ENCODE measurements at places on chromosomes 11 and 22. TPM values are rescaled to one million over a fixed set of nuclear protein-coding genes. Genes with fewer than 3 reads are reported as not detected.

GRCh38 chr11:133239575-133239974, 292.7 kb downstream of the OPCML start:
- H3K27ac ChIP-seq: no peak overlapping the region
- DNase-seq: no peak
- no peaks in the 10 kb centered on the region for H3K27me3 ChIP-seq
- H3K4me1 ChIP-seq: no peaks in the 10 kb centered on the region
- H3K36me3 ChIP-seq: no peaks in the 10 kb centered on the region

DNA sequence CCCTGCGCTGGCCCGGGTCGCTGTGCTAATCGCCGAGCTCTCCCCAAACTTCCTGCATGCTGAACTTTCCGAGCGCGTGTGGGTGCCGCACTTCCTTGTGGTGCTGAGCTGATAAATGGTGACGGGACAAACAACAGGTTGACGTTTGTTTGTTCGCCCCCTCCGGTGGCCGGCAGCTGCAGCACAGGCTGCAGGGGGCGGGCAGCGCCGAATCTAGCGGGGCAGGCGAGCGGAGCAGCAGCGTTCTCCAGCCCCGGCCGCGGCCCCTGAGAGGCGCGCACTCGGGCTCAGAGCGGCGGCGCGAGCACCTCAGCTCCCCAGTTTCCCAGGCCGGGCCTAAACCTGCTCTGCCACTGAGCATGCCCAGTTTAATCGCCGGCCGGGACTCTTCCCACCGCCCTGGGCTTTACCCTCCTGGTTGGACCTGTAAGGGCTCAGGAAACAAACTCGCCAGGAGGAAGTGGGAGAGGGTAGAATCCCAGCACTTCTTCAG, at the start of gene PDGFD:
PDGFD (minus strand) TSS at position 120 of the 493 bp plus-strand sequence.
- no peaks in the 10 kb centered on the region for H3K27me3 ChIP-seq
- H3K4me1 ChIP-seq: peaks cover 12% of the 10 kb centered on the region
- peak; percentile 46 for DNase-seq
- H3K4me3 ChIP-seq: peak within 1 kb of the TSS; percentile 49
- no peaks in the 10 kb centered on the region for H3K36me3 ChIP-seq

GRCh38 chr11:122879785-122880184, 2.8 kb upstream of the JHY start:
- no peak for DNase-seq
- H3K27ac ChIP-seq: no peak overlapping the region
- H3K27me3 ChIP-seq: no peaks in the 10 kb centered on the region
- H3K4me3 ChIP-seq: no peak overlapping the region
- H3K36me3 ChIP-seq: no peaks in the 10 kb centered on the region

Gene ZDHHC13
- total RNA-seq: 23.1 TPM

- no peaks in the 10 kb centered on the region for H3K4me1 ChIP-seq
- H3K27me3 ChIP-seq: no peaks in the 10 kb centered on the region
- peak overlapping the region; percentile 40 for H3K27ac ChIP-seq
- DNase-seq: no peak
- no peaks in the 10 kb centered on the region for H3K36me3 ChIP-seq
These were observed 6.8 kb downstream of the GRAP2 start for GRCh38 chr22:39907605-39908097.

- H3K4me1 ChIP-seq: peaks cover 34% of the 10 kb centered on the region
- peak overlapping the region; percentile 85 for H3K27ac ChIP-seq
These were observed 6.6 kb upstream of the SSTR3 start for GRCh38 chr22:37218771-37219411.

GRCh38 chr22:22989856-22990255, 80.5 kb upstream of the GNAZ start:
- H3K4me1 ChIP-seq: no peaks in the 10 kb centered on the region
- no peaks in the 10 kb centered on the region for H3K27me3 ChIP-seq
- no peaks in the 10 kb centered on the region for H3K36me3 ChIP-seq
- H3K4me3 ChIP-seq: no peak overlapping the region

DNA sequence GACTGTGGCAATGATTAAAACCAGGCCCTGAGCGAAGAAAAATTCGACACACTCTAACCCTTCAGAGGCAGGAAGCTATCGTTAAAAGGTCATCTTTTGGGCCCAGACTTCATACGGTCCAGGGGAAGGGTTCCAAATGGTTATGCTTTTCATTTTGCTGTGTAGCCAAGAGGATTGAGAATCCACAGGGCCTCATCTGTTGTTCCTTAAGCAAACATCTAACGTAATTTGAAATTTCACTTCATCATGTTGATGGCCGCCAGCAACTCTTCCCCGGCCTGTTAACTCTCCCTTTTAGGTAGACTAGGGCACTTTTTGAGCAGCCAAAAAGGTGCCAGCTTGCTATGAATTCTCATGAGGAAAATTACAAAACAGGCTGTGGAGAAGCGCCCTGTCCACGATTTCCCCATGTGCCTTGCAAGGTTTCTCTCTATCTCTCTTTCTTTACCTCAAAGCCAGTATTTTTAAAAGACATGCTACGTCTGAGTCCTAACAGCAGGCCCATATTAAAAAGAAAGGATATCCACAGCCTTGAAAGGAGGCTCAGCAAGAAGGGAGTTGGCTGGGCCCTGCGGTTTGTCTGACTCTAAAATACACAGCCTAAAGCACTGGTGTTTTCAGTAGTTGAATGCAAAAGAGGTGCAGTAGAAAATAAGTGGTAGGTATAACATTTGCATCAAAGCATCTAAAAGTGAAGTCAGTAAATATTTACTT, 356.3 kb upstream of the NARS2 start:
- no peak overlapping the region for H3K4me3 ChIP-seq
- H3K27me3 ChIP-seq: no peaks in the 10 kb centered on the region
- H3K27ac ChIP-seq: no peak overlapping the region
- H3K36me3 ChIP-seq: no peaks in the 10 kb centered on the region
- no peaks in the 10 kb centered on the region for H3K4me1 ChIP-seq
- no peak for DNase-seq

DNA sequence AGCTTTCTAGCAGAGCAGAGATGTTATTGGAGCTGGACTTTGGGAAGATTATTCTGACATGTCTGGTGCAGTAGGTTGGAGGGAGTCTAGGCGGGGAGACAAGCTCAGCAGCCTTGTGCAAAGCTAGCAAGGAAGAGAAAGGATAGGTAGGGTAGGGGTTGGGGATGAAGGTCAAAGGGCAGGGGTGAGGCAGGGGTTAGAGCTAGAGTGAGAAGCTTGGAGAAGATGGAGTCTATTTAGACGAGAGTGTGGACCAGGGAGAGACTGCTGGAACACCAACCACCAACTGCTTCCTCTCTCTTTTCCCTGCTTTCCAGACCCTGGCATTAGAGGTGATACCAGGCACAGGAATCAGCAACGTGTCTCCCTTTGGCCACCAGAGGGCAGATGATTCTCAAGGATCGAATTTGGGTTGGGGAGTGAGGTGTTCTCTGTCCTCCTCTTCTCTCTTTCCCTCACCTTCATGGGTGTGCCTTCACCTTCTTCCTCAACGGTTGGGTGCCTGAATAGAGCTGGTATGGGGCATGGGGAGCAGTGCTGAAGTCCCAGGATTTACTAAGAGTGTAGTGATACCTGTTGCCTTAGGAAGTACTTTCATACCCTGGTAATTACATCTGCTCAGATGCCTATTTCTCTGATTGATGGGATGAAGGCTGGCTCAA, 1.8 kb upstream of the MARK2 start:
- no peaks in the 10 kb centered on the region for H3K27me3 ChIP-seq
- H3K36me3 ChIP-seq: no peaks in the 10 kb centered on the region
- DNase-seq: peak; percentile 70
- H3K27ac ChIP-seq: peak overlapping the region; percentile 95

DNA sequence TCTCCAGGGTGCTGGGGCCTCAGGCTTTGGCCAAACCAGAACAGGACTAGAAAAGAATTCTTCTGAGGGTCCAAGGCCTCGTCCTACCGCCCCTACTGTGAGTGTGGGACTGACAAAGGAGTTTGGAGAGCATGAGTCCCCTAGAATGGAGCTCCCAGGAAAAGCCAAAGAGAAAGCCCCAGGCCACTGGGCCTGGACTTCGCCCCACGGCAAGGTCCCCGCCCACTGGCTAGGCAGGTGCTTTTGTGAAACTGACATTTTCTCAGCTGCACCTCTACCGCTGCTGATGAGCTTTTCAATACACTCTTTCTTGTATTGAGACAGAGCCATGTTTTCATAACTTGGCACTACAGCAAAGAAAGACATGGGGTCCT, 9.7 kb upstream of the FGF3 start:
- H3K4me1 ChIP-seq: no peaks in the 10 kb centered on the region
- H3K36me3 ChIP-seq: no peaks in the 10 kb centered on the region
- no peaks in the 10 kb centered on the region for H3K27me3 ChIP-seq
- H3K4me3 ChIP-seq: no peak overlapping the region

DNA sequence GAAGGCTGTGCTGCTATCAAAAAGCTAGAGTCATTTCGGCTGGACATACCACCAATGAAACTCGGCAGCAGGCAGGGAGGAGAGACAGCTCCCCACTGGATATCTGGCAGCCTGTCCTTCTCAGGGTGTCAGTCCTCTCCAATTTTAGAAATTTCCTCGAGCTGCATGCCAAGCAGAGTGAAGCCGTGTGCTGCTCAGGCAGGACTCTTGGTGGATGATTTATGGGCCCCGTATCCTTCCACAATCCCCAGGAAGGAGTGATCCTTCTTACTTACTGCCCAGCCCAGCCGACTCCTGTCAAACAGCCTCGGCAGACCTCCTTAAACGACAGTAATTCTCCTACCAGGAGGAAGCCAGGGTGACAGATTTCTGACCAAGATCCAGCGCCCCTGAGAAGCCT, 410.4 kb downstream of the TENM4 start:
- no peaks in the 10 kb centered on the region for H3K27me3 ChIP-seq
- no peaks in the 10 kb centered on the region for H3K36me3 ChIP-seq
- H3K4me1 ChIP-seq: no peaks in the 10 kb centered on the region
- H3K27ac ChIP-seq: no peak overlapping the region
- H3K4me3 ChIP-seq: no peak overlapping the region

Gene MMP20
- total RNA-seq: not detected

DNA sequence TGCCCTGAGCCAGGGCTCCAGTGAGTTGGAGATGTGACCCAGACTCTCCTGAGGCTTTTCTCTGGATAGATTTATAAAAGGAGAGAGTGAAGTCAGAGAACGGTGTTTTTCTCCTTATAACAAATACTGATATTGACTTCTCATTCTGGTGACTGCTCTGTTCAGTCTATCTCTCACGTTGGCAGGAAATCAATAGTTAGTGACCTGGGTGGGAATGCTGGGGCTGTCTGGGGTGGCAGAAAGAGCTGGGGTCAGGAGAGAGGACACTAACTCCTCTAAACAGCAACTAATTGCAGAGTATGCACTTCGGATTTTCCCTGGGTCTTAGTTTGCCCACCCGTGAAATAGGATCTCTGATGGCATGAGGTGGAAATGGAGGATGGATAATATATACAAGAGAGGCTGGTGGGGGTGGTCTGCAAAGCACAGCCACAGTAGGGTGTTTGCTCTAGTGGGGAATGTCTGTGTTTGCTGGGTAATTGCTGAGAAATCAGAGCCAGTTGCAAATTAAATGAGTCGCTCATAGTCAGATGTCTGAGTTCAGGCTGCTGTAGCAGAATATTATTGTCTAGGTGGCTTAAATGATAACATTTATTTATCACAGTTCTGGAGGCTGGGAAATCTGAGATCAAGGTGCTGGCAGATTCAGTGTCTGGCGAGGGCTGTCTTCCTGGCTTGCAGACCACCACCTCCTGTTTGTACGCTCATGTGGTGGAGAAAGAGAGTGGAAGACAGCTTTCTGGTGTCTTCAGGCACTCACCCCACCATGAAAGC, 167.8 kb downstream of the MYO18B start:
- no peak overlapping the region for H3K27ac ChIP-seq
- no peak for DNase-seq
- H3K27me3 ChIP-seq: no peaks in the 10 kb centered on the region

Gene PGR
- total RNA-seq: 1.7 TPM

Gene PGA4
- not detected for total RNA-seq

Gene METTL15
- total RNA-seq: 11.7 TPM

DNA sequence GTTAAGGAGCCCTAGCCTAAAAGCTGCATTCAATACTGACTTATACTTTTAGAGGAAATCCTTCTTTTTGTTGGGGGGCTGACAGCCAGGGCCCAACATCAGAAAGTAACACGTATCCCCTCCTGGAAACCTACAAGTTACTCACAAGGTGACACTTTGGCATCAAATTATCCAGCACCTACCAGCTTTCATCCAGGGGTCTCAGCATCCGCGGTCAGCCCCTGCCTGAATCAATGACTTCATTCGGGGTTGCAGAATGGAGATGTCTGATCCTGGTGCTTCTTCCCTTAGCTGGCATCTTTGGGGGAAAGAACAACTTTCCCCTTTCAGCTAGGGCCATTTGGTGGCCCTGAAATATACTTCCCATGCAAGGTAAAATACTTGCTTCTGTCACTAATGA, 5.3 kb upstream of the NAP1L4 start:
- H3K4me3 ChIP-seq: no peak overlapping the region
- peaks cover 10% of the 10 kb centered on the region for H3K4me1 ChIP-seq
- no peak overlapping the region for H3K27ac ChIP-seq
